Stimulated activated CD4-positive, alpha-beta T cell treated with anti-CD3 and anti-CD28 coated beads, TNF-alpha, amount 100 ng/mL, for 1 hour (primary cell): ENCODE measurements at places on chromosomes 7 and 10.

GRCh38 chr10:28679581-28680357 is 2.4 kb downstream of the BAMBI start:
- DNase-seq = no peak

GRCh38 chr10:128852449-128852848 is 614.6 kb upstream of the MGMT start:
- no peak for DNase-seq

DNA sequence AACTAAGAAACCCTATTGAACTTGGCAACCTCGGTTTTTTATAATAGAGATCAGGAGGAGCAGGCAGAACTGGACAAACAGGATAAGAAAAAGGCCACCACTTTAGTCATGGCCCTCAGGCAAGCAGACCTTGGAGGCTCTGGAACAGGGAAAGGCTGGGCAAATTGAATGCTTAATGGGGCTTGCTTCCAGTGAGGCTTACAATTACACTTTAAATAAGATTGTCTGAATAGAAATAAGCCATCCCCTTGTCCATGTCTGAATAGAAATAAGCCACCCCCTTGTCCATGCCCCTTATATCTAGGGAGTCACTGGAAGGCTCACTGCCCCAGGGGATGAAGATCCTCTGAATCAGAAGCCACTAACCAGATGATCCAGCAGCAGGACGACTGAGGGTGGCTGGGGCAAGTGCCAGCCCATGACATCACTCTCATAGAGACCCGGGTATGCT is 40.6 kb downstream of the AKR1B15 start:
- no peak for DNase-seq

DNA sequence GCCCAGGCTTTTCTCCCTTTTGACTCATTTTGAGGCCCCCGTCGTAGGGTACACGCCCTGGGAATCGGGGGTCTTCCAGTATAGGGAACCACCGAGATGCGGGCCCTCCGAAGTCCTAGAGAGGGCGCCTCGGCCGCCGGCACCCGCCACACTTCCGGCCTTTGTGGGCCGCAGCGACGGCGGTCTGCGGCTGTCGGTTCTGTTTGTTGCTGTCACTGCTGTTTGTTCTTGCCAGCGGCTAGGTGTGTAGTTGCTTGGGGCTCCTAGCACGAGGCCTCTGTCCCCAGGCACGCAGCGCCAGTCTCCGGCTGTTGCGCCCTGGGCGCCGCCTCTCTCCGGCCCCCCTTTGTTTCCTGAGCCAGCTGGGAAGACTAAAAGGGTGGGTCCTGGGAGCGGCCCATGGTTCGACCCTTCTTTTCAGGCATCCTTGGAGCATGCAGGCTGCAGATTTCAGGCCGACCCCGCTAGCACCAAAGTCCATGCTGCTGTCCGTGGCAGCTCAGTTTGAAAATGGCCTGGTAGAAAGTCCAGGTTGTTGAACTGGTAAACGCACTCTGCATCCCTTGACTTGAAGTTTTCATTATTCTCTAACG is 17.8 kb upstream of the ZKSCAN1 start:
- peak; percentile 24 for DNase-seq

- DNase-seq = no peak
These were observed 54.7 kb upstream of the TNS3 start for GRCh38 chr7:47636433-47637175.

- DNase-seq = no peak
These were observed 55.2 kb downstream of the LRMDA start for GRCh38 chr10:75486591-75486990.

- DNase-seq = no peak
These were observed 127.7 kb downstream of the ELMO1 start for GRCh38 chr7:37320848-37321468.

DNA sequence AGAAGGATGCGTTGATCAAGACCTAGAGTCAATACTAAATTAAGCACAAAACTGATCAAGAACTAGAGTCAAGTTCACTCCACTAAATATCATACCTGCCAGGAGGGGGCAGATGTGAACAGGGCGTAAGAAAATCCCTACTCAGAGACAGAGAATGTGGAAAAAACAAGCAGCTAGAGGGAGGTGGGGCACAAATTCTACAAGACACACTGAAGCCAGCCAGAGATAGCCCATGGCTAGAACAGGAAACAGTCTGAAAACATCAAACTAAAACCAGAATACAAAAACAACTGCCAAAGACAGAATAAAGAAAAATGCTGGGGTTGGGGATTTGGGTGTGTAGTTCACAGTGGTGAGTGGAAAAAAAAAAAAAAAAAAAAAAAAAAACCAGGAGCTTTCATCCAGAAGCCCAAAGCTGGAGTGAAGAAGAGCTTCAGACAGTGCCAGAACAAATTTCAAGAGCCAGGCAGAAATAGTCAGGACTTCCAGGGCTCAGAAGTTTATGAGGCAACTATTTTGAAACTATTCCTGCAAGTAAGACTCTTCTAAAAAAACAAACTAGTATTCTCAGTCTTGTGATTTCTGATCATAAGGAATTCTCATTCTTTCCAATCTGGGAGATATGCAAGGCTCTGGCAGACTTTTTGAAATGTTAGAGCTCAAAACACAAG is 118.3 kb downstream of the CCDC71L start:
- no peak for DNase-seq

GRCh38 chr7:36165802-36166201 is 12.7 kb downstream of the EEPD1 start:
- DNase-seq = no peak

DNA sequence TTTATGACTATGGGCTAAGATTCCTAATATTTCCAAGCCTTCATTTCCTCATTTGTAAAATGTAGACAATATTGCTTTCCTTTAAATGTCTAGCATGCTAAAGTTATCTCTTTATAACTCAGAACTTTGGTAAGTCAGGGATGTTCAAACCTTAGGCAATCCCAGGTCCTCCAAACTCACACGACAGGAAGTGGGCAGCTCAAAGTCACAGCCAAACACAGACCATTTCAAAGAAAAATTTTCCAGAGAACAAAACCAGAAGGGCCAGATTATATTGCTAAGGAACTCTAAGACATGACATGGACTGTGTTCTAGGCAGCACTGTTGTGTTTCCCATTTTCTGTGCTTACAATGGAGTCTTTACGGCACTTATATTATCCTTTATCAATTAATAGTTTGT is 87.8 kb upstream of the DYNC1I1 start:
- no peak for DNase-seq

DNA sequence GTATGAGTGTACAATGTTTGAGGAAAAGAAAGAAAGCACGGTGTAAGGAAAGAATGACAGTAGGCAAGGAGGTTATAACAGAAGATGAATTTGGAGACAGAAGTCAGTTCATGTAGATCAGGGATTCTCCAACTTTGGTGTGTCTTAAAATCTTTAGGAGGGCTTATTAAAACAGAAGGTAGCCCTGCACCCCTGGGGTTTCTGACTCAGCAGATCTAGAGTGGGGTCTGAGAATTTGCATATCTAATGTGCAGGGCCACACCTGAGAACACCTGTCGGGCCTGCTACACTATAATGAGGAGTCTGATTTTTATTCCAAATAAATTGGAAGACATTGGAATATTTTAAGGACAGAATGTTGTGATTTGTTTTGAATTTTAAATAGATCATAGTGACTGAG is 120.6 kb downstream of the RNF133 start:
- no peak for DNase-seq

DNA sequence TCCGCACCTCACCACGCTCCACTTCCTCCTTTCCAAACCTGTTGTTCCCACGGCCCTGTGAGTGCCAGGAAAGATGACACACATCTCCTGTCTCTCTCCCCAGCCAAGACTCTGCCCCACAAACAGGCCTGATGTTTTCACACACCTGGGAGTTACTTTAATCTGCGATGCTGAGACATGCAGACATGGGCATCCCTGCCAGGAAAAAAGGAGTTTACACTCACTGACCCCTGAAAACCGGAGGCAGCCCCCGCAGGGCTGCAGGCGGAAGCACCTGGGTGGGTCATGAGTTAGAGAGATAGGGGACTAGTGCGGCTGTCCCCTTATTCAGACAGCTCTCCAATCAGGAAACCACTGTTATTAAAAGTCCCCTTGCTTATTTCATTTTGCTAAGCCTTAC is 106.4 kb upstream of the CARD11 start:
- no peak for DNase-seq

GRCh38 chr7:25384788-25385505 is 156.7 kb upstream of the NPVF start:
- no peak for DNase-seq

DNA sequence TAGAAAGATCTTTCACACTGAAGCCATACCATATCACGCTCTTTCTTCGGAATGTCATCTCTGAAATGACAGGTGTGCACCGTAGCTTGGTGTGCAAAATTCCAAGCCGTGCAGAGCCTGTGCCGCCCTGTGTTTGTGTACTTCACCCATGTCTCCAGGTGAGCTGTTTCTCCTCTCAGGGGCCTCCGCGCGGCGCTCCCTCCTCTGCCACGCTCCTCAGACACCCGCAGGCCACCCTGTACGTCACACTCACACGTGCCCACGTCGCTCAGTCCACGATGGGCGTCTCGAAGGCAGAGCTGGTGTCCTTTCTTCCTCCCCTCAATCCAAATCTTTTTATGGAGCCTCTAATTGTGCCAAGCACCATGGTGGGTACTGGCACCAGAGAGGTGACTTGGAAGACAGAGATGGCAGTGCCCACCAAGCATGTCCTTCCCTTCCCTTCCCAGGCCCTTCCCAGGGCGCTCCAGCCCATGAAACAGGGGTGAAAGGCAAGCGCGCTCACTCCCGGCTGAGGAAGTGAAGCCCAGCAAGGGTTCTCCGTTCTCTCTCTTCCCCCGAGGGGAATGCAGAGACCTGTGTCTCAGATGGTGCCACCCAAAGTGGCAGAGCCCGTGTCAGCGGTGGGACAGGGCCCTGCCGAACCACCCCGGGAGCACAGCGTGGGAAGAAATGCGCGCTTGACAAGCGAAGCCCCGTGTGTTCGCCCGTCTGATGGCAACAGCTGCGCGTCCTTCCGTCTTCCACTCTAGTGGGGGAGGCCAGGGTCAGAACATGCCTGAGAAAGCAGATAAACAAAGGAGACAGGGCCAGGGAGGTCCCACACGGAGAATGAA is 292.5 kb upstream of the SHH start:
- DNase-seq = no peak

GRCh38 chr7:151699928-151700319 is 177.0 kb downstream of the PRKAG2 start:
- DNase-seq = no peak

DNA sequence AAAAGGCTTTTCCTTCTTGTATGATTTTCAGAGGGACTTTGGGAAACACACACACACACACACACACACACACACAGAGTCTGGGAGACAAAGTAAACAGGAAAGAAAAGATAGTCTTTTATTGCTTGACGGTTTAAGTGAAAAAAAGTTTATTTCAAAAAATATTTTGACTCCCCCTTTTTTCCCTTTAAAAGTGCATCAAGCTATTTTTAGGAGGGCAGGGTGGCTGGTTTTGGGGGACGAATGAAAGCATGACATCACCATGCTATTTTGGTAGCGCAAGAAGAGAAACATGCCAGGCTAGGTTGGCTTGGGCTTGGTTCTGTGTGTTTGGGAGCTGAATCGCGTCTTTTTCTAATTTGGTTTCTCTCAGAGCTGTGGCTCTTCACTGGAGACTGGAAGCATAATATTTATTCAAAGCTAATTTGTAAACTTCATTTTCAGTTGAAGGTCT is 129.2 kb downstream of the BAMBI start:
- no peak for DNase-seq

DNA sequence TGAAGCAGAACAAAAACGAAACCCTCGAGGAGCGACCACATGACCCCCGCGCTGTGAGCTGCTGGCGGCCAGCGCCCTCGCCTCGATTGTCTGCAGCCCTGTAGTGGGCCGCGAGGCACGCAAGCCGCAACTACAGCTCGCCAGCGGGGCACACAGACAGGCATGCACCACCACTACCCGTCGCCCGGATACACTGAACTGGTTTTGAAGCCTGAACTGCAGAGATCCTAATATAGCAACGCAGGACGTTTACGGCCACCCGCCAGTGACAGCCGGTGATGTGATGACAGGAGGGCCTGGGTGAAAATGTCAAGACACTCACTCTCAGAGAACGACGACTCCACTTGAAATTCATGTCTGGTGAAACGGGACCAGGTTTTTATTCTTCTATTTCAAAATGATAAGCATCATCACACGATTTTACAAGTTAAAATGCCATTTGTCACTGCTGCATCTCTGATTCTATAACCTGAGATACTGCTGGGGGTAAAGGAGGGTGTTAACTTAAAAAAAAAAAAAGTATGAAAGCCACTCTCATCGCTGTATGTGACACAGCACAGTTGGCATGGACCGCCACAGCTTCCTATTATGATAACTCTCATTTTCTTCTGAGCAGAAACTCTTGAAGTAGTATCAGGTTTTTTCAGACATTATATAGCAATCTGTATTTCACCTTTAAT is 120.3 kb upstream of the DIP2C start:
- no peak for DNase-seq

DNA sequence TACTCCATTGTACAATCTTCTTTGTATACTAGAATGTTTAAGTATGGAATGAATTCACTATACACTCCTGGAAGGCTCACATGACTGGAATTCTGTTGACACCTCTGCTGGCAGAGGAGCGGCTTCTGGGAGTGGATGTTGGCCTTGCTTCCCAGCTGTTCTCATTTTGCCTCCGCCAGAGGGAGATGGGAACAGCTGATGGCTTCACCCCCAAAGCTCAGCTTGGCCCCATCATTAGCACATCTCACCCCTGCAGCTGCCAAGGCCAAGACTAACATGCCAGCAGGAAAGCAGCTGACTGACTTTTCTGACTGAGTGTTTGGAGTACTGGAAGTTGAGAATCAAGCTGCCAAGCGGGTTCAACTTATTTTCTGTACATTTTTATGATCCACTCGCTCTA is 15.1 kb downstream of the ADAM12 start:
- DNase-seq = no peak

DNA sequence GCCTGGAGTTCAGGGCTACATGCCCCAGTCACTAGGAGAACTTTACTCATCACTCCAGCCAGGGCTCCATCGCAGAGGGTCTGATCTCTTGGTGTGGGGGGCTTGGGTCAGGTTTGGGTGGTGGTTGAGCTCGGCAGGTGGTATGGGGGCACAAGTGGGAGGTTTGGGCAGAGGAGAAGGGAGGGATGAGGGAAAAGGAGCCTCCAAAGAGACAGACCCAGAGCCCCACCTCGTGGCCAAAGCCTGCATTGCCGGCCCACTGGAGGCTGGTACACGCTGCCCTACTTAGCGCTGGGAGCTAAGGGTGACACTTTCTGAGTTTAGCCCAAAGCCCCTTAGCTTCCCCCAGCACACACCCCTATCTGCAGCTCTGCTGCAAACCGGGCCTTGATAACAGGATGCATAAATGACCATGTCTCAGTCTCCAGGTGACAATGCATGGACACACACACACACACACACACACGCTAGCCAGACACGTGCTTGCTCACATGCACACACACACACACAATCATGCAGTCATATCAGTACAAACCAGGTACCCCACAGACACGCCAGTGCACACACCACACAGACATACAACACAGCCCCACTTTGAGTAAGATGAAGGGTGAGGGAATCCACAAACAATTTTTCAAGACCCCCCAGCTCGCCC is 14.7 kb downstream of the LZTS2 start:
- DNase-seq = peak; percentile 52

- DNase-seq = no peak
These were observed 206.9 kb upstream of the KLF14 start for GRCh38 chr7:130940907-130941306.

GRCh38 chr10:27715505-27715904 is 30.1 kb downstream of the MKX start:
- DNase-seq = no peak
